ENCODE measurements at places on chromosomes 3 and 15.

DNA sequence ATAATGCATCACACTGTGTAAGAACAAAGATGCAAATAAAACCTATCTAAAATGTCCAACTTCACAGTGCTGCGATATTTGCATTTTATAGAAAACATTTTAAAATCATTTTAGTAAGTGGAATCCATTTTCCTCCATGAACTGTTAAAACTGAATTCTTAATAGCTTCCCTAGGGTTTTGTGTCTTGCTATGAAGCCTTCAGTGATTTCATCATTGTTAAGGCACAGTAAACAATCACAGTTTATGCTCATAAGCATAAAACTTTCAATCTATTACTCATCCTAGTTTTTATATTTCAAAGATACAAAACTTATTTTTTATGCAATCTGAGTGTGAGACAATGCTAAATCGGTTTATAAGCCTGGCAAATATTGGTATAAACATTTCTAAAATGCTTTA is 509.7 kb downstream of the TUSC7 start:
- DNase-seq: no peak

- DNase-seq: peak; percentile 52
Measured at GRCh38 chr3:124163689-124164088, 171.8 kb upstream of the ROPN1 start.

DNA sequence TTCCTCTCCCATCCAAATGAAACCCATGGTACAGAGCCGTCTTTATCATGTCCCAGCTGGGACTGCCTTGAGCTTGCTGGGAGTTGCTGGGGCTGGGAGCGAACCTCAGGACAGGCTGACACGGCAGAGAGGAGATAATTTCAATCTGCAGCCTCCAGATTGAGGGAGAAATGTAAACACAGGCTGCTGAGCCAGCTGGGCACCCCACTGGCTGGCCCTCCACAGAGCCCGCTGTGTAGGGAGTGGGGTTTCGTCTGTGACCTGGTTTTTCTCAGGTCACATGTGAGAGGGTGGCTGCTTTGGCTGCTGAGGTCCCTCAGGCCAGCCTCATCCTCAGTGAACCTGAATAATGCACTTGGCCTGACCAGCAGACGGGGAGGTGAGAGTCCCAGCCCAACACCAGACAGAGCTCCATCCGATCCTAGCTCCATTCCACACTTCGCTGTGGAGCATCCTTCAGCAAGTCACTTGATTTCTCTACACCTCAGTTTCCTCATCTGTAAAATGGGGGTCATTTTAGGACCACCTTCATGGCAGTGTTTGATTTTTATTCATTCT is 121.6 kb upstream of the MRPS22 start:
- no peak for DNase-seq

- no peak for DNase-seq
Measured at GRCh38 chr3:50237754-50238548, 1.9 kb downstream of the GNAI2 start.

- no peak for DNase-seq
Measured at GRCh38 chr15:75927601-75928000, 23.9 kb downstream of the FBXO22 start.

DNA sequence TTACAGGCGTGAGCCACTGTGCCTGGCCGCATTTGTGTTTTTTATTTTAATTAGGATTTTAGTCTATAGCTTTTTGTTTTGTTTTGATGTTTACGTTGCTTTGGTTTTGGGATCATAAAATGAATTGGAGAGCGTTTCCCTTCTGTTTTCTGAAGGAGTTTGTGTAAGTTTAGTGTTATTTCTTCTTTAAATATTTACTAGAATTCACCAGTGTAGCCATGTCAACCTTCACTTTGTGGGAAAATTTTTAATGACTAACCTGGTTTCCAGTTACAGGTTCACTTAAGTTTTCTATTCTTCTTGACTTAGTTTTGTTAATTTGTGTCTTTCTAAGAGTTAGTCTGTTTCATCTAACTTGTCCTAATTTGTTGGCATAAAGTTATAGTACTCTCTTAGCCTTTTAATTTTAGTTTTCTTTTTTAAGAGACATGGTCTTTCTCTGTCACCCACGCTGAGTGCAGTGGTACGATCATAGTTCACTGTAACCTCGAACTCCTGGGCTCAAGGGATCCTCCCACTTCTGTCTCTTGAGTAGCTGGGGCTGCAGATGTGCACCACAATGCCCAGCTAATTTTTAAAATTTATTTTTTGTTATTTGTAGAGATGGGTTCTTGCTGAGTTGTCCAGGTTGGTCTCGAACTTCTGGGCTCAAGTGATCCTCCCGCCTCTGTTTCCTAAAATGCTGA is 61.0 kb downstream of the CHD2 start:
- no peak for DNase-seq

- no peak for DNase-seq
Measured at GRCh38 chr3:171620825-171621434, 160.7 kb upstream of the TNIK start.

GRCh38 chr3:146262371-146263110 is 11.6 kb upstream of the PLSCR4 start:
- no peak for DNase-seq

DNA sequence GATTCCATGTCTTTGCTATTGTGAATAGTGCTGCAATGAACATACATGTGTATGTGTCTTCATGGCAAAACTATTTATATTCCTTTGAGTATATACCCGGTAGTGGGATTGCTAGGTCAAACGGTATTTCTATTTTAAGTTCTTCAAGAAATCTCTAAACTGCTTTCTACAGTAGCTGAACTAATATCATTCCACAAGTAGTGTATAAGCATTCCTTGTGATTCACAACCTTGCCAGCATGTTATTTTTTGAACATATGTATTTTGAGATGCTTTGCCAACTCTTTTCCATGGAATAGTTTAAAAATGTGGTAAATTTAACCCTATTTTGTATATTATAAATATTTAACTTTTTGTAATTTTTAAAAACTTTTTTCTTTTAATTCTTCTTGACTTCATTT is 592.7 kb upstream of the NAALADL2 start:
- no peak for DNase-seq

GRCh38 chr3:37952564-37952963 is 38.0 kb upstream of the VILL start:
- no peak for DNase-seq

DNA sequence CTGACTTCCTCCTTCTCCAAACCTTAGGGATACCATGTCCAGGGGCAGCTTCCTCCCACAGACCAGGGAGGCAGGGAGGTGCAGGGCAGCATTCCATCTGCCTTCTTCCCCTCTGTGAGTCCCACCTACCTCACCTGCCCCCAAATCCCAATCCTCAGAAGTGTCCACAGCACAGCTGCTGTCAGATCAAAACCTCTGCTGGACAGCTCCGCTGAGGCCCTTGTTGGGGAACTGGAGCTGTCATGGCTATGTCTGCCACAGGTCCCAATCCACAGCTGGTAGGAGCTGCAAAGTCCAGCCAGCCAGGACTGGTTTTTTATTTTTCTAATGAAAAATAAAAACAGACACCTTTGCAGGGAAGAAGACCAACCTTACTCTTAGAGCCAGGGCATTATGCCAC is 40.7 kb upstream of the TBC1D21 start:
- DNase-seq: no peak

DNA sequence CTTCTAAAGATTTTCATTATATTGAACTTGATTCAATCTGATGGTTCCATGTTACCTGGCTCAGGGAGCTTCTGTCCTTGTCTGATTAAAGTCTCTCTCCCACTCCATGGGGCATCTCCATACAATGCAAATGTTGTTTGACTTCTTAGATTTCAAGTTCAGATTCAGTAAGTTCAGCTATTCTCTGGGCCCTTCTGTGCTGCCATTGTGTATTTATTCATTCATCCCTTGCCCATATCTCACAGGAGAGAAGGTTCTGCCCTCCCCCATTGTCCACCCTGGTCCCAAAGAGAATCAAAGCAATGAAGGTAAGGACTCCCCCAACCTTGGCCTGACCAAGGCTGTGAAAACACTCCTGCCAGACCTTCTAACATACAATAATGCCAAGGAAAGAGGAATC is 669.9 kb downstream of the MAGI1 start:
- no peak for DNase-seq
